ENCODE measurements at places on chromosomes 5 and 9. TPM values are rescaled to one million over a fixed set of nuclear protein-coding genes. Genes with fewer than 3 reads are reported as not detected.
A peak's percentile ranks its signal among the peaks of the same experiment; 100 is the strongest.

CCDC183 gene
- 1.6 TPM for total RNA-seq

TAF11L3 gene
- total RNA-seq: not detected

RASGRF2 gene
- 29.5 TPM for total RNA-seq

C1QTNF2 gene
- total RNA-seq: 1.3 TPM

- H3K36me3 ChIP-seq: no peaks in the 10 kb centered on the region
- no peak overlapping the region for H3K27ac ChIP-seq
- H3K4me3 ChIP-seq: no peak overlapping the region
- H3K4me1 ChIP-seq: no peaks in the 10 kb centered on the region
- H3K27me3 ChIP-seq: no peaks in the 10 kb centered on the region
Measured at GRCh38 chr5:99814321-99815063, 720.7 kb upstream of the FAM174A start.

GRCh38 chr5:102930244-102930643 lies 175.1 kb downstream of the PAM start:
- no peak for DNase-seq
- no peaks in the 10 kb centered on the region for H3K36me3 ChIP-seq
- H3K4me3 ChIP-seq: no peak overlapping the region
- H3K27ac ChIP-seq: no peak overlapping the region

DNA sequence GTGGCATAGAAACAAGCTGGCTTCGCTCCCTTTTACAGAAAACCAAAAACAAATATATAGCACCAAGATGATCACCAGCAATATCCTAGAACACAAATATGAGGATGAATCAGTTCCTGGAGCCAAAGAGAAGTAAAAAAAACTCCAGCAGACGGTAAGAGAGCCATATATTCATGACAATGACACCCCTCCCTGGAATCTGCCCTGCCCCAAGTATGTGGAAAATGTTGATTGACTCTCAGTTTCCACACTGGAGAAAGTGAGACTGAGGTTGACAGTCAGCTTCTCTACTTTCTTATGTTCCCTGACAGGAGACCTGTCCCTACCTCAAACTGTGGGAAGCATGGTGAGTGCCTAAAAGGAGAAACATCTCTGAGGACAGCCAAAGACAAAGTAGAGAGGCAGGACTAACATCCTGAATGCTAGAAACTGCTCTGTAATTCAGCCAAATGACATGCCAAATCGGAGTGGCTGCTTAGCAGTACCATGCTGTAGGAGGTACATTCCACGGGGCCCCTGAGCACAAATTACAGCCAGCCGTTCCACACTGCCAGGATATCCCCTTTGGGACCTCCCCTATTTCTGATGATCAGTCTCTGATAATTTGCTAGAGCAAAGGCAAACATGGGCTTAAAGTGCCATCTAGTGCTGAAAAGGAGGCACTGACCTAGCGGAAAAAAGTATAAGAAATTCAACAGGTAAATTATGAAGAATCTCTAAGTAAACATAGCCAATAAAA lies 424.0 kb upstream of the RGMB start:
- no peaks in the 10 kb centered on the region for H3K27me3 ChIP-seq
- H3K4me3 ChIP-seq: no peak overlapping the region
- DNase-seq: peak; percentile 47
- H3K36me3 ChIP-seq: no peaks in the 10 kb centered on the region
- H3K27ac ChIP-seq: no peak overlapping the region

GRCh38 chr9:100058699-100059579 lies 39.9 kb downstream of the ERP44 start:
- H3K4me1 ChIP-seq: no peaks in the 10 kb centered on the region
- H3K36me3 ChIP-seq: no peaks in the 10 kb centered on the region
- no peak overlapping the region for H3K27ac ChIP-seq
- no peak for DNase-seq
- H3K4me3 ChIP-seq: no peak overlapping the region

- H3K4me1 ChIP-seq: peaks cover 1% of the 10 kb centered on the region
- H3K27ac ChIP-seq: no peak overlapping the region
- DNase-seq: no peak
- no peak overlapping the region for H3K4me3 ChIP-seq
- no peaks in the 10 kb centered on the region for H3K36me3 ChIP-seq
- H3K27me3 ChIP-seq: no peaks in the 10 kb centered on the region
Measured at GRCh38 chr5:105504-106070, 13.6 kb downstream of the PLEKHG4B start.

- DNase-seq: no peak
- no peaks in the 10 kb centered on the region for H3K27me3 ChIP-seq
- no peaks in the 10 kb centered on the region for H3K4me1 ChIP-seq
- no peaks in the 10 kb centered on the region for H3K36me3 ChIP-seq
- H3K27ac ChIP-seq: no peak overlapping the region
Measured at GRCh38 chr5:123436201-123436600, 13.0 kb upstream of the CEP120 start.

DNA sequence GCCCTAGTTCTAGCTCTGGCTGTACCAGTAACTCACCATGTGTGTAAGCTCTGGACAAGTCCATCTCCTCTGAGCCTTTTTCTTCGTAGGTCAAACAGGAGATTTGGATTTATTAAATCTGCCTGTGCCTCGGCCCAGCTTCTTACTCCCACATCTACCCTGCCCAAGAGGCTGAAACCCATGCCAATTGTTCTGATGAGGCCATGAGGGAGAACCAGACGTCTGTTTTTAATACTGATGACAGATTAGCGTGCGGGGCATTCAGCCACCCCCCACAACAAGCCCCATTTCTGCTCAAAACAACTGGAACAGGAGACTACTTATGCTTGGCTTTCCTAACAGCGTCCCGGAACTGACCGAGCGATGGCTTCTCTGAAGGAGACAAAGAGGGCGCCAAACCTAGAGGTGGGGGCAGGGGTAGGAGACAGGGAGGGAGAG lies 81.2 kb upstream of the TRIM32 start:
- H3K36me3 ChIP-seq: no peaks in the 10 kb centered on the region
- no peaks in the 10 kb centered on the region for H3K27me3 ChIP-seq
- H3K27ac ChIP-seq: no peak overlapping the region
- DNase-seq: no peak

DNA sequence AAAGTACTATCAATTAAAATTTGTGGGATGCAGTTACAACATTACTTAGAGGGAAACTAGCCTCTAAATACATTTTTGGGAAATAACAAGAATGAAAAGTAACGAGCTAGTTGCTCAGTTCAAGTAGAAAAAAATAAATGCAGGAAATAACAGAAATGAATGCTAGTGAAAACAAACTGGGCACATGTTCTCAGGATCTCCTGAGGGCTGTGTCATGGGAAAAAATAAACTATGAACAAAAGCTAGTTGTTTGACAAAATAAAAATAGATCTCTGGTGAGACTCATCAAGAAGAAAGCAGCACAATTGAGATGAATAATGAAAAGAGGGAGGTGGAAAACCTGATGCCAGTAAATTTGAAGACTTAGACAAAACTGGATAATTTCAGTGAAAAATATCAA lies 16.3 kb downstream of the IDNK start:
- no peaks in the 10 kb centered on the region for H3K36me3 ChIP-seq
- no peak overlapping the region for H3K27ac ChIP-seq
- no peaks in the 10 kb centered on the region for H3K4me1 ChIP-seq
- H3K4me3 ChIP-seq: no peak overlapping the region
- no peaks in the 10 kb centered on the region for H3K27me3 ChIP-seq

GRCh38 chr9:89278997-89279739 lies 31.8 kb upstream of the CKS2 start:
- H3K4me3 ChIP-seq: no peak overlapping the region
- no peak overlapping the region for H3K27ac ChIP-seq
- H3K27me3 ChIP-seq: no peaks in the 10 kb centered on the region
- no peak for DNase-seq

Data from H1 (cell line).